Hematopoietic multipotent progenitor cell treated with erythropoietin and hydrocortisone succinate and interleukin-3 and kit ligand, for 17 days (in vitro differentiated cells): ENCODE measurements at places on chromosomes 13 and 19.

GRCh38 chr13:59513686-59514085, 650.0 kb downstream of the DIAPH3 start:
- DNase-seq, result no peak

GRCh38 chr19:38799104-38799503, 10.1 kb downstream of the LGALS7B start:
- DNase-seq, result no peak

DNA sequence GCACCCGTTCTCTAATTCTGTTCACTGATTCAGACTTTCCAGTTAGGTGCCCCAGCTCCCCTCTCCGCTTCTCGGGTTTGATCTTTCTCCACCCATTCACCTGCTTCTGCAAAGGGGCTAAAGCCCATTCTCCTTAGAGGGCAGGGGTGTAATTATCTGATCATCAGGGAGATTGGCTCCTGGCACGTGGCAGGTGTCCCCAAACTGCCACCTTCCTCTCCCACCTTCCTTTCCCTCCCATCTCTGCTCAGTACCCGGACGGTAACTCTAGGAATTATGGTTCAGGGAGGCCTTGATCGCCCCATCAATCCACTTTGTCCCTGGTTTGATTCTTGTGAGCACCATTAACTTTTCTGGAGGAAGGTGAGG, 212 bp downstream of the FFAR1 start:
- DNase-seq, result no peak

DNA sequence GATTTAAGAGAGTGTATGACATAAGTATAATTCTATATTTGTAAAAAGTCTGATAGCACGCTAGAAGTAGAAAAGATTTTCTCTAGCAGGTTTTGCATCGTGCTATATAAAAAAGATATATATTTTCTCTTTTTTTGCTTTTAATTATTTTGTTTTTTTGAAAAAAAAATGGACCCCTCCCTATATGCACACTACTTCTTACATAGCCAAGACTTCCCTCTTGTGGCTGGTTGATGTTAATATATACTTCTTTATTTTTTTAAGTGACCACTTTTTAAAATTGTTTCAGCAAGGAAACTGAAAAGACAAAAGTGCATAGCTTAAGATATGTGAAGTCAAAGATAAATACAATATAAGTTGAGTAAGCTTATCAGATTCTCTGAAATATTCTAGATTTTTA, 1202.8 kb downstream of the DIAPH3 start:
- no peak for DNase-seq

DNA sequence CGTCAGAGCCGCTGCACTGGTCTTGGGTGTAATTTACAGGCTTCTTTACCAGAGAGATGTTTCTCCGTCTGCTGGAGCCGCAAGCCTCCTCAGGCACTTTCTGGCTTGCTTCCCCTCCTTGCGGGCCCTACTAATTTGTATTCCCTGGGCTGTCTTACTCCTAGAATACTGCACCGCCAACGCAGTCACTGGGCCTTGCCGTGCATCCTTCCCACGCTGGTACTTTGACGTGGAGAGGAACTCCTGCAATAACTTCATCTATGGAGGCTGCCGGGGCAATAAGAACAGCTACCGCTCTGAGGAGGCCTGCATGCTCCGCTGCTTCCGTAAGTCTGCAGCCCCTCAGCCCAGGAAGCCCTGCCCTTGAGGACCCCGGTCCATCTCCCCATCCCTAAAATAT, 14.1 kb upstream of the C19orf33 start:
- DNase-seq, result no peak

DNA sequence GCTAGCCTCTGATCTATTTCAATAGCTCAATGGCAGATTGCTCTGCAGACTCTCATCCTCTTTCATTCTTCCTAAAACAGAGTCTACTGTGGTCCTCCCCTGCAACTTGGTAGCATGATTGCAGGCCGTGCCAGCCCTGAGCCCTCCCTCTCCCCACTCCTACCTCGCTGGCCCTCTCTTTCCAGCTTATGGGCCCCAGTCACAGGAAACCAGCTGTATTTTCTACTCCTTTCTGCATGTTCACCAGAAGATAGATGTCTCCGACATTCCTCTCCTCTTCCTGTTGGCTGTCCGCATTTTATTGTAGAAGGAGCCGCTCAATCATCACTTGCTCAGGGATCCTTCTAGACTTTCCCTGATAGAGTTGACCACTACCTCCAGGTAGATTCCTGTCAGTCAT, 50.2 kb downstream of the SERP2 start:
- no peak for DNase-seq

- DNase-seq, result no peak
These were observed 11.2 kb downstream of the AP3D1 start for GRCh38 chr19:2140138-2140569.

DNA sequence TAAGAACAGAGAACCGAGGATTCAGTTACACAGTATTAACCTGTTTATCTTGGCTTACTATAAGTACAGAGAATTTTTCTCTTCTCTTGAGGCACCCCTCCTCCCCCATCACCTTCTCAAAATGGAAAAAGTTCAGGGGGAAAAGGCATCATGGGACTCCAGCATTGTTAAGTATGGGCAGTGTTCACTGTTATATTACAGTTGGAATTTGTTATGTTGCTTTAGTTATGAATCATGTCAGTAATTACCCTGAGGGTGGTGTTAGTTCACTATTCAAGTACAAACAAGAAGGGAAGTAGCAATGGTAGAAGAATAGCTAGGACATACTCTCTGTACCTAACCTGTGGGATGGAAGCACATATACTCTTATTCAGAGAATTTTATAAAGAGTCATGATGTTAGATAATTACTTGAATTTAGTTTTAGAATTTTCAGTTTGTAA, 12.0 kb downstream of the LPAR6 start:
- DNase-seq, result no peak

DNA sequence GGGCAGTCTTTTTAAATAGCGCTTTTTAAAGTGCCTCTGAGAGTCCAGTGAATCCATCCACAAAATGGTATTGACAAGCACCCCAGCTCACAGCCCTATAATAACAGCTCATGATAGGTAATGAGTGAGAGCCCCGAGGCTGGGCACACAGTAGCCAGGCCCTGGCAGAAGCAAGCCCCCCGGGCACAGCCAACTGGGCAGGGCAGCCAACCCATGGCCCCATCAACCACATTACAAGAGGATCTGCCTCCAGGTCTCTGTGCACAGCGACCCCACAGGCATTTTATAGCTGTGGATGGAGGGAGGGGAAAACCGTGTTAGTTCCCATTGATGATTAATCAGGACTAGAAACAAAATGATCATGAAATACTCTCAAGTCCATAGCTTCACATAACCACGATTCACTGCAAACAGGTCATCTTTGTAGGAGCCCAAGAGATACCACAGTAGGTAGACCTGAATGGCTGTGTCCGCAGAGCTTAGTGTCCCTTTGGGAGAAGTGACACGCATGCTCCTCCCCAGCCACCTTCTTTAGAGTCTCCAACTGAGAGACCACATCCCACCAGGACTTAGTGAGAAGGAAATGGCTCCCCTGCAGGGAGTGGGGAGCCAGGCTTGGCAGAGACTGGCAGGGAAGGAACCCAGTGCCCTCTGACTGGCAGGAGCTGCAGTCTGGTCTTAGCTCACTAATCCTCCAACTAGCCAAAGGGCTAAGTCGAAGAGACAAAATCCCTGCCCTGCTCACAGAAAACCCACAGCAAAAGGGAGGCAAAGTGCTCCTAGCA, 4.3 kb upstream of the VSTM2B start:
- DNase-seq, result no peak

DNA sequence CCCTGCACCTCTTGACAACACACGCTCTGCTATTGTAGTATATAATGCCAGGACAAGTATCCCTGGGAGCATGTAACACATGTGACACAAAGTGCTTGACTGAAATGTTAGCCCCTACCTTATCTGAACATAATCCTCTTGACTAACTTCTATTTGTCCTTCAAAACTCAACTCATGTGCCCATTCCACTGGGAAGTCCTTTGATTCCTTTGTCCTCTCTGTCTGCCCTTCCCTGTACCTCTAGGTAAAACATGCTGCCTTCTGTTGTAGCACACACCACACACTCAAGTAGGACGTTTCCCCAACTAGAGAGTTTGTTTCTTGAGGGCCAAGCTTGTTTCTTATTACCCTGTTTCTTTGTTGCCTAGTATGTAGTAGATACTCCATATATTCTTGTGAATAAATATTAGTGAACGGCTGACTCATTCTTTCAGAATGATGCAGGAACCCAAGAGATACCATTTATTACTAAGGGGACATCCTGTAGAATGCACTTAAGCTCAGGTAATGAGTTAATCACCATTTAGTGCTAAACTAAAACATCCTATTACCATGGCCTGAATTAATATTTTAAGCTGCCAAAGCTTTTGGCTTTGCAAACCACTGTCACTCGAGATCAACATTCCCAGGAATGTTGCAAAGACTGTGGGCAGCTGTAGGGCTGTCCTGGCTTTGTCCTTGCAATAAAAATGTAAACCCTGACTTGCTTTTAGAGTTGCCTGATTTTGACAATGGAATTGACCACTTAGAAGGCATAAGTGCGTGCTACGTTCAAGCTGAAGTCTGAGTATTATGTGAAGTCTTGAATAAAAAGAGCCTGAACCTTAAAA, 313.4 kb downstream of the COG6 start:
- DNase-seq, result no peak

GRCh38 chr19:3736106-3736724, 25.3 kb downstream of the APBA3 start:
- no peak for DNase-seq

GRCh38 chr19:38975861-38976271, 324 bp upstream of the FBXO17 start:
- no peak for DNase-seq

- no peak for DNase-seq
These were observed 807.7 kb upstream of the GPC6 start for GRCh38 chr13:92418818-92419412.

- DNase-seq, result no peak
These were observed 28.1 kb upstream of the POMP start for GRCh38 chr13:28630869-28631268.

DNA sequence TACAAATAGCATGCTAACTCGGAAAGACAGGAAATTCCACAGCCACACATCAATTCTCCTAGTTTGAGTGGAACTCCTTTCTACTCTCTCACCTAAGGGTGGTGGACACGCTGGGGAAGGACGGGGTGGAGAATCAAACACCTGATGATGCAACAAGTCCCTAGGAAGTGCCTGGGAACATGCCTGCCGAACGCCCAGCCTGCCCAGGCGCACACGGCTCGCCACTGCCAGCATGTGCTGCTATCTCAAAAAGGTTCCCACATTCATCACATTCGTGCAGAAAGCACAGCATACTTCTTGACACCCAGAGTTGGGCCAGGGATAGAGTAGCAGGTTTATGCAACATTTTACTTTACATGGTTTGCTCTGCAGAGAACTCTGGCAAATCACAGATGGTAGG, 164.6 kb downstream of the ABCC4 start:
- no peak for DNase-seq

- no peak for DNase-seq
These were observed 10.3 kb downstream of the PDE4A start for GRCh38 chr19:10430505-10431253.

- DNase-seq, result no peak
These were observed 9.0 kb upstream of the ATXN8OS start for GRCh38 chr13:70098669-70099068.

DNA sequence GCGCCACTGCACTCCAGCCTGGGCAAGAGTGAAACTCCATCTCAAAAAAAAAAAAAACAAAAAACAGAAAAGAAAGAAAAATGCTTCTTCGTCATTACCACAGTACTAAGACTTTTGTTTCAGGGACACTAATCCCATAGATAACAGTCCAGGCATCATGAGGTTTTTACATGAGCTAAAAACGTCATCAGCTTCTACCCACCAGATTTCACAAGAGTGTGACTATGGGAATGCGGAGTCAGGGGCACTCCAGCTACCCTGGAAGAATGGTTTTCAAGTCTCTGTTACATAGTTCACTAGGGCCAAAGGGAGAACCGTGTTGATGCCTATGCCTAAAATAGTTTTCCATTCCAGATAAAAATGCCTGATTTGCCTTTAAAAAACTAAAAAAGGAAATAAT, 33.2 kb downstream of the RAB20 start:
- no peak for DNase-seq

- DNase-seq, result no peak
These were observed 12.7 kb downstream of the SGTA start for GRCh38 chr19:2770055-2771013.

- no peak for DNase-seq
These were observed 437.7 kb downstream of the TSHZ3 start for GRCh38 chr19:30911491-30911890.

- DNase-seq, result no peak
These were observed 84.6 kb upstream of the TRPC4 start for GRCh38 chr13:37954191-37954590.

- no peak for DNase-seq
These were observed 36.2 kb upstream of the ENOX1 start for GRCh38 chr13:43822969-43823368.

DNA sequence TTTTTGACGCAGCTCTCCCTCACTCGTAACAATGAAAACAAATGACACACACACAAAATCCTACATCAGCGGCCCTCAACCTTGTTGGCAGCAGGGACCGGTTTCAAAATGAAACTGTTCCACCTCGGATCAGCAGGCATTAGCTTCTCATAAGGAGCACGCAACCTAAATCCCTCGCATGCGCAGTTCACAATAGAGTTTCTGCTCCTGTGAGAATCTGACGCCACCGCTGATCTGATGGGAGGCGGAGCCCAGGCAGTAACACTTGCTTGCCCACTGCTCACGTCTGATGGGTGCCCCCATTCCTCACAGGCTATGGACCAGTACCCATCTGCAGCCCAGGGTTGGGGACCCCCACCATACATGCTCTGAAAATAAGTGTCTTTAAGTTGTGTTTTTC, 43.4 kb downstream of the DHRS12 start:
- no peak for DNase-seq

GRCh38 chr13:92640936-92641335, 585.7 kb upstream of the GPC6 start:
- DNase-seq, result no peak

GRCh38 chr13:110699148-110700145, 6.5 kb downstream of the CARS2 start:
- DNase-seq, result no peak

DNA sequence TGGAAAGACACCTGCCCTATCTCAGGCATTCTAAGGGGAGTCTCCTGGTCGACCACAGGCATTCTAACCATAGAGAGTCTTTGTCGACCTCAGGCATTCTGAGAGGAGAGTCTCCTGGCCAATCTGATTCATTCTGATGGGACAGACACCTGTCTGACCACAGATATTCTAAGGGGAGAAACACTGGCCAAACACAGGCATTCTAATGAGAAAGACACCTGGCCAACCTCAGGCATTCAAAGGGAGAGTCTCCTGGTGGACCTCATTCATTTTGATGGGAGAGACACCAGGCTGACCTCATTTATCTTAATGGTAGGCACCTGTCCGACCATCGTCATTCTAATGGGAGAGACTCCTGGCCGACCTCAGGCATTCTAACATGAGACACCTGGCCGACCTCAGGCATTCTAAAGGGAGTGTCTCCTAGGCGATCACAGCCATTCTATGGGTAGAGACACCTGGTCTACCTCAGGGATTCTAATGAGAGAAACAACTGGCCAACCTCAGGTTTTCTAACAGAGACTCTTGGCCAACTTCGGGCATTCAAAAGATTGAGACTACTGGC, 1351.5 kb downstream of the UQCRFS1 start:
- DNase-seq, result no peak

- no peak for DNase-seq
These were observed 22.0 kb downstream of the PLIN4 start for GRCh38 chr19:4496304-4496703.

GRCh38 chr13:38348861-38349389, 726 bp upstream of the UFM1 start:
- DNase-seq, result no peak
